C1 segment of cervical spinal cord (tissue), 14 donors: ENCODE measurements at places on chromosomes 2 and 18.
A peak's percentile ranks its signal among the peaks of the same experiment; 100 is the strongest.

DNA sequence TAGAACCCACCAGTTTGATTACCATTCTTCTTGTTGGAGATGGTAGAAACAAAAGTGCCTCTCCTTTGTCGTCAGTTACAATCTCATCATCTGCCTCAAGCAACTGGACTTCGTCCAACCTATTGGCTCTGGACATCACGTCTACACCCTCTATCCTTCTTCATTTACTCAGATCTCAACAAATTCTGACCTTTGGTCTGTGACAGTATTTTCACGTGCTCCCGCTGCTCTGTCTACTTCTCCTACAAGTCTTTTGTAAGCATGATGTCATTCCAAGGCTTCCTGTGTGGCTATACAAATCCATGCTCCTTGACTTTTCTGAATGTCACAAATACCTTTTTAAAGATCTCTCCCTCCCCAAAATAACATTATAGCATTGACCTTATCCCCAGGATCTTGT, 43.0 kb upstream of the PID1 start:
- no peak for DNase-seq

DNA sequence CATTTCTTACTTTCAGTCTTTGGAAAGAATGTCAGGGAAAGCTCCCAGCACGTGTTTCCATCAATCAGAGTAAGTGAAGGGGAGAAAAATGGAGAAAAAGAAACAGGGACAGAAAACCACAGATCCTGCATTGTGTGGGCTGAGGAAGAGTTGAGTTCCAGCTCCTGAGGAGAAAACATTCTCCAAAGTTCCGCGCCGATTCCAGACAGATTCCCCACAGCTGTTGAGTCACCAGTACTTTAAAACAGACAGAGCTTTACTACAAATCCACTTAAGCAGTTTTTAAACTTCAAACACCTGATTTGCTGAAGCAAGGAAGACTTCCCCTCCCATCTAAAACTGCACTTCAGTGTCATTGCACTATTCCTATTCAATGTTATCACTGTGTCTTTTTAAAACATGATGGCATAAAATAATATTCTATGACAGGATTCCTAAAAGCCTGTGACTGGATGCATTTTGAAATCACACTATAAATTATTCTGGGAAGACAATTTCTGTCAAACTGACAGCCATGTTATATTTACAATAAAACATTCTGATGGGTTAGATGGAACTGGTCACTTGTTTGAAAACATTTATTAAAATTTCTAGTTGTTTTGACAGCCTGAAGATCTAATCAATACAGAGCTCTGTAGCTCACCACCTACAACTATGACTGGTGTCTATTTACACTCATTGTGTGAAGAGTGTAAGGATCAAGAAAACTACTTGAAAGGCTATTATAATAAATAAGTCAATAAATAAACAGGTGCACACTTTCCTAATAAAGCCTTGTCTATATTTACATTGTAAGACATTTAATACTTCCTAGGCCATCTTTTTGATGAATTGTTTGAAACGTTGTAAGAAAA, 40.9 kb downstream of the TCF4 start:
- DNase-seq = peak; percentile 13

- DNase-seq = no peak
These were observed 15.8 kb downstream of the TSHZ1 start for GRCh38 chr18:75226286-75226955.

DNA sequence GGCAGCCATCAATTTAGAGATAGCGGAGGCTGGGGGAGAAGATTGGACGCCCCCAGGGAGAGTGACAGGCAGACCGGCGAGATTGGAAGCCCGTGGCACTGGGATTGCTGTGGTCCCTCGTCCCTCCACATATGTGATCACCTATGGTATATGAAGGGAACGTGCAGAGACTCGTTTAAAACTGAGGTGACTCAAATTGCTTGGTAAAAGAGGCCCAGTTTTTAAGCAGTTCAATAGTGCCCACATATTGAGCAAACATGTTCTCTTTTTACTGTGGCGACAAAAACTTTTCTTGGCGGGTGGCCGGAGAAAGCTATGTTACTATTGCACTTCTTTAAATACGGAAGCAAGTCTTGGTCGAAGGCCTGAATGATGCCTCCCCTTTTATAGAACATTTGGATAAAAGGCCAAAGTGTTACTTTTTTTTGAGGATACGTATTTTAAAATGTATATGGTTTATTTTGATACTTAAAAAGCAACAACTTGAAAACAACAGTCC, 9.1 kb downstream of the B3GNT2 start:
- no peak for DNase-seq

DNA sequence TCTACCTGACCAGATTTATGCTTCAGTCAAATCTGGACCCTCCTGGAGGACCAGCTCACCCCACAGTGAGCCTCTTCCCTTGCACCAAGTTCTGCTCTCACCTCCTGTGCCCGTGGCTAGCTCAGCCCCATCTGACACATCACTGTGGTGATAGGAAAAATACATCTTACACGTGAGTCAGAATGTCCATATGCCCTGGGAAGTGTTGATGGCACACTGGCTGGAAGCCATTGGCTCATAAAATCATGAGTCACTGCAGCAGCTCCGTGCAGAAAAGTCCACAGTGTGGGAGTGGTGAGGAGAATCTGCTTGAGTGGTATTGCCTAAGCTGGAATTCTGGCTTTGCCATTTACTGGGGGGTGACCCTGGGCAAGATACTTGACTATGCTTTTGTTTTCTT, 42.6 kb upstream of the RAPGEF4 start:
- DNase-seq = no peak

DNA sequence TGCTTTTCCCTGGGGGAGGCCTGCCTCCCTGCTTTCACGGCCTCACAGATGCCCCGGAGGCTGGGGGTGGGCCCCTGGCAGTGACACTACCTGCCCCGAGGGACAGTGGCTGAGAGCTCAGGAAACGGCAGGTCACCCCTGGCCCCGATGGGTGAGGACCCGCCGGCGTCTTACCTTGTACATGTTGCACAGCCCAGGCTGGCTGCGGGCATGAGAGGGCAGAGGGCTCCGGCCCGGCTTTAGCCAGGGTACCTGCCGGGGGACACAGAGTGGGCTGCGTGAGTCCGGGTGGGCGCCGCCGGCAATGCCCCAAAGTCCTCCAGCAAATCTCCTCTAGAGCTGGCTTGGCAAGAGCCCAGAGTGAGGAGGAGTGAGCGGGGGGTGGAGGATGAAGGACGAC, 122.9 kb downstream of the MBP start:
- DNase-seq = no peak
